T-helper 2 cell treated with Interferon-gamma antibody and Interleukin-4, amounts not matched to agents 100 ng/mL and 5 ng/mL, for 36 hours (primary cell): ENCODE measurements at places on chromosomes 5 and 9. TPM values are rescaled to one million over a fixed set of nuclear protein-coding genes. Genes with fewer than 3 reads are reported as not detected.

Gene TIMD4
- total RNA-seq, result 1.1 and 1.6 TPM in 2 replicates

Gene IL5
- 7.3 and 7.7 TPM in 2 replicates for total RNA-seq

Gene SPINK13
- not detected in 2 replicates for total RNA-seq

Gene SLC1A3
- not detected in 2 replicates for total RNA-seq

Gene AK1
- total RNA-seq, result 44.5 and 46.5 TPM in 2 replicates

Gene ZNF618
- 0.36 and 0.41 TPM in 2 replicates for total RNA-seq

Gene VCAN
- total RNA-seq, result not detected in 2 replicates

Gene ANKRD31
- total RNA-seq, result 0.16 and 0.18 TPM in 2 replicates

Gene MARCOL
- total RNA-seq, result not detected in 2 replicates

Gene TAF7
- total RNA-seq, result 60.8 and 64.9 TPM in 2 replicates

Gene MYOZ3
- total RNA-seq, result 0.07 TPM in 1 of 2 replicates, not detected in the other

Gene TCF7
- 30.8 and 31.8 TPM in 2 replicates for total RNA-seq

Gene DOK3
- total RNA-seq, result 5.3 and 5.4 TPM in 2 replicates

Gene WNK2
- 0.14 and 0.16 TPM in 2 replicates for total RNA-seq

Gene ST8SIA4
- 73.8 and 77.2 TPM in 2 replicates for total RNA-seq

Gene MLANA
- total RNA-seq, result not detected in 2 replicates

Gene TMOD1
- total RNA-seq, result 0.68 and 1.1 TPM in 2 replicates

Gene ARID3C
- 0.14 TPM in 2 replicates for total RNA-seq

Gene UBE2R2
- total RNA-seq, result 35.1 and 35.7 TPM in 2 replicates

Gene TAF11L5
- total RNA-seq, result not detected in 2 replicates

Gene FGF1
- total RNA-seq, result not detected in 2 replicates

Gene LYRM7
- total RNA-seq, result 11.3 and 12.7 TPM in 2 replicates

Gene S1PR3
- 0.82 and 1.0 TPM in 2 replicates for total RNA-seq

Gene EQTN
- total RNA-seq, result not detected in 2 replicates

Gene ZNF608
- not detected in 2 replicates for total RNA-seq

Gene PITX1
- 0.41 TPM in 1 of 2 replicates, not detected in the other for total RNA-seq

Gene PCDHGA7
- total RNA-seq, result 0.30 TPM in 2 replicates

Gene TTC23L
- total RNA-seq, result not detected in 2 replicates

Gene KDM3B
- total RNA-seq, result 60.6 and 61.3 TPM in 2 replicates

Gene IFNA2
- total RNA-seq, result not detected in 2 replicates

Gene KIAA1191
- 46.4 and 50.0 TPM in 2 replicates for total RNA-seq

Gene PLCXD3
- not detected in 2 replicates for total RNA-seq

Gene RNF208
- 3.3 and 3.8 TPM in 2 replicates for total RNA-seq

Gene SPINK6
- total RNA-seq, result not detected in 2 replicates

Gene RANBP3L
- total RNA-seq, result not detected in 2 replicates

Gene BTNL9
- not detected in 2 replicates for total RNA-seq

Gene LRRC70
- total RNA-seq, result 0.98 and 1.3 TPM in 2 replicates

Gene CAPSL
- total RNA-seq, result 0.20 TPM in 1 of 2 replicates, not detected in the other
